ENCODE measurements at places on chromosomes 7 and 10. TPM values are rescaled to one million over a fixed set of nuclear protein-coding genes. Genes with fewer than 3 reads are reported as not detected.

SLC26A5 gene
- total RNA-seq = not detected

OR2A7 gene
- not detected for total RNA-seq

MSS51 gene
- 1.4 TPM for total RNA-seq

SSC4D gene
- 0.71 TPM for total RNA-seq

MYH16 gene
- total RNA-seq = not detected

TYW1B gene
- 1.5 TPM for total RNA-seq

FKBP6 gene
- total RNA-seq = not detected

RELN gene
- 0.63 TPM for total RNA-seq

DNA sequence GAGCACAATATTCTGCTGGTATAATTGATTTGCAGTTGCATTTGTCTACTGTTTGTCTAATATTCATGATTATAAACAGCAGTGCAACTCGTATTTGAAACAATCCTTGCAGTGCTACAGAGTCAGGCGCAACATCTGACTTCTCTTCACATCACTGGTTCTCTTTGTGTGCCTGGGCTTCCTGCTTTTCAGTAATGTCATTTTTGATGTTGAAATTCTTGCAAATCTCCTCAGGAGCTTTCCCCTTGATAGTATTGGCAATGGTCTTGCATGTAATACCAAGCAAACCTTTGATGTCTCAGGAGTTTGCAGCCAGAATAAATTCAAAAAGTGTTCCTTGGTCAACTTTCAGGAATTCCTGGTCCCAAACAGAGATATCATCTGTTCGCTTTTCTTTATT, 20.2 kb downstream of the HPS6 start:
- no peak for DNase-seq

- DNase-seq = no peak
Measured at GRCh38 chr10:86703176-86703575, 34.9 kb downstream of the LDB3 start.

DNA sequence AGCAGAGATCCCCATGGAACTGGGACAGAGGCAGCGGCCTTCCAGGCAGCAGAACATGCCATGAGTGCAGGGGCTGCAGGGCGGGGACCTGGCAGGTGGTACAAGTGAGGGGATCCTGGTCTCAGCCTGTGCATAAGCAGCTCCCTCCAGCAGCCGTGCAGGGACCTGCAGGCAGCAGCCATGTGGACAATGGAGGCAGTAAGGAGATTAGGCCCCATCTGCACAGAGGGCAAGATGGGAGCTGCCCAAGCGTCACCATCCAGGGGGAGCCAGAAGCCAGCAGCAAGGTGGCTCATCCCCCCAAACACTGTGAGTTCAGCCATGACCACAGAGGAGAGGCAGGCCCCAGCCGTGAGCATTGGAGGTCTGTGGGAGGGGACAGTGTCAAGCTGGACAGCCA, 3.1 kb downstream of the DDC start:
- DNase-seq = no peak

DNA sequence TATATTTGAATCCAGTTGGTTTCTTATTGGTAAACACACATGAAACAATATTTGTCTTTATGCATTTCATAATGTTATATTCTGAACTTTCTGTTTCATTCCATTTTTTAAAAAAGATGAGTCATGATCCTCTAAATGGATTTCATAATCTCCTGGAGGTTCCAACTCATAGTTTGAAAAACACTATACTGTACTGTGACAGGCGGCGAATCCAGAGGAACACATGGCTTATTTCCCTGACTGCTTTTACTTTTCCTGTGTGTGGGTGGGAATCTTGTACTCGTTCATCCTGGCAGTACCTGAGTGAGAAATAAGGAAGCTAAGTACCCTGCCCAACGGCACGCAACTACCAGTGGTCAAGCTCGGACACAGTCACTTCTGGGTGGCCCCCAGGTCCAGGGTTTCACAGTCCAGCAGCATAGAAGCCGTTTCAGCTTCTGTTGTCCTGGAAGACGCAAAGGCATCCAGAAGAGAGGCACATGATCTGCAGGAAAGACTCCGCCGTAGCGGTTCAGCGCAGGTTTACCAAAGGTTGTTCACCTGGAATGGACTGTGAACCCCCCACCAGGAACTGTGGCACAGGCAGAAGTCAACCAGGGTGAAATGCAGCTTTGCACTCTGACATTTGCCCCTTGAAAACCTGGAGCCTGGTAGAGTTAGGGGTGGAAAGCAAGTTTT, 117.7 kb downstream of the CCNY start:
- peak; percentile 84 for DNase-seq

GRCh38 chr7:18064242-18064838, 36.7 kb upstream of the PRPS1L1 start:
- DNase-seq = peak; percentile 34

DNA sequence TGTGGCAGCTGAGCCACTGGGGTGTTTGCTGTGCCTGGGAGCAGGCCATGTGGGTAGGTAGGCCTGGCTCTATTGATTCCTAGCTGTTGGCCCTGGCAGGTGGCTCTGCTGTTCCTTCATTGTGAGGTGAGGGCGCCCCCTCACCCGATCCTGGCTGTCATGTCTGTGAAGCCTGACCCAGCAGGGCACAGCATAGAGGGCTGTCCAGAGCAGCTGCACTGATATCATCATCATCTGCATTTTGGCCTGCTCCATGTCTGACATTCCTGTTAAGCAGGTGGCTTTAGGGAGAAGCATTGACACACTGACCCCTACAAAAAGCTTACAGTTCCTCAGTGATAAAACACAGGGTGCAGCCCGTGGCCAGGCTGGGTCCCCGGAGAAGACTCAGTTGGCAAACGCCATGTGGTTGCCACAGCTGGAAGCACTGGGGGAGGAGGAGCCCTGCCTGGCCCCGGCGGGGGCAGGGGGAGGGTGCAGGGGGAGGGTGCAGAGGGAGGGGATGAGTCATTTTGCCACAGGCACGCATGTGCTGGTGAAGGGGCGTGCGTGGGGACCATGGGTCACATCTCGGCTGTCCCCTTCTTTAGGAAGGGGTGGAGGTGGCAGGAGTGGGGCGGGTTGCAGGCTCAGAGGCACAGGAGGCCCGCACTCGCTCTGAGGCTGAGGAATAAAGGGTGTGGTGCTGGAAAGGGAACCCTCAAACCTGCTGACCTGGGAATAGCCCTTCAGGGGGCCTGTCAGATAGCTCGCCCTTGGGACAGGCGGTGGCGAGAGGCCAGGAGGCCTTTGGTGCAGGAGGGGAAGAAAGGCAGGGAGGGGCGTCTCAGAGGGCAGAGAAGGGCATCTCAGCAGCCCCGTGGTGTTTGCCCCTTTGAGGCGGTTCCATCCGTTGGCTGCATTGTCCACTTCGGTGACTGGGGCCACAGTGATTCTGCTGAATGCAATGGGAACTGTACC, 31.6 kb downstream of the IKZF1 start:
- DNase-seq = peak; percentile 22

DNA sequence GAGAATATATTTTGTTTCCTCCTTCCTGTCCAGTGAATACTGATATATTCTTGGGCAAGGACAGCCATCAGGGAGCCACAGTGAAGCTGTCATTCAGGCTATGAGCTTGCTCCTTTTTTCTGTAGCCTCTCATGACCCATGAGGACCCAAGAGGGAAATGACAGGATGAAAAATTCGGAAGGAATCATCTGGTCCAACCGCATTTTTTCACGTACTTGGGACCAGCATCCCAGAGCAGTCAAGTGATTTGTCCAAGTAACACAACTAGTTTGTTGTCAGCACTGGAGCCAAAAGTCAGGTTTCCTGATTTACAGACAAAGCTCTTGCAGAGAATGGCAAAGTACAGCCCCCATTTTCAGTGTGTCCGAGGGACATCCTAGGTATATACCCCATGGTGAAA, 47.2 kb upstream of the AGBL3 start:
- no peak for DNase-seq

GRCh38 chr7:152602962-152603361, 73.0 kb downstream of the XRCC2 start:
- DNase-seq = peak; percentile 13

DNA sequence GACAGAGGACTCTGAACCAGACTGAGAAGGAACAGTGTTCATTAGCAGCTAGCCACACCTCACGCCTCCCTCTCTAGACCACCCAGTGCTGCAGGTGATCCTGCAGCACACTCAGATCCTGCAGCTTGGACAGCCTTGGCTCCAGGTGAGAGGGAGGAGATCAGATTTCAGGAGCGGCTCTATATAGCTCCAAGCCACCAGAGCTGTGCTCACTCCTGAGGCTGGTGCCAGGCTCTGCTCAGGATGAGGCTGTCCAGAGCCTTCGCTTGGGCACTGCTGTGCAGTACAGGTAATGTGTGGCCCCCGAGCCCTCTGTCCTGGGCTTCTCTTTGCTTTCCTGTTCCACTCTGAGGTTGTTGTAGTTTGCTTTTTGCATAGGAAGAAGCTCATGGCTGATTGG, 42.4 kb downstream of the C10orf120 start:
- DNase-seq = no peak

- DNase-seq = no peak
Measured at GRCh38 chr10:90652519-90652918, 205.3 kb downstream of the HTR7 start.

- peak; percentile 84 for DNase-seq
Measured at GRCh38 chr7:74269757-74270277, 15.6 kb upstream of the RFC2 start.

GRCh38 chr7:40717242-40717641, 582.4 kb downstream of the SUGCT start:
- peak; percentile 98 for DNase-seq

DNA sequence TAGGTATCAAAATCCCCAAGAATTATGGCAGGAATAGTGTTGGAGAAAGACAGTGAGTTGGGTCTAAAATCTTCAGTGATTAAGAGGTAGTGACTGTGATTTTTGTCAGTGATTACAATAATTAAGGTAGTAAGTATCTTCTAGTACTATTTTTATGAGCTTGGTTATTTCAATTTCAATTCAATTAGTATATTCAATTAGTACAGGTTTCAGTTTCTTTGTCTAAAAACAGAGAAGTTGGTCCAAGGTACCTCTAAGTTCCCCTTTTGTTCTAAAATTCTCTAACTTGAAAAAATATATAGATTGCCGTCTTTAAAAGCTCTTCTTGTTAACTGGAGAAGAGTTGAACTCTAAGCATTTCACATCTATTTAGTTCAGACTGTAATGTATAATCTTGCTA, 82.9 kb downstream of the OTUD1 start:
- DNase-seq = no peak

GRCh38 chr7:141949451-141949850, 2.7 kb upstream of the CLEC5A start:
- no peak for DNase-seq

DNA sequence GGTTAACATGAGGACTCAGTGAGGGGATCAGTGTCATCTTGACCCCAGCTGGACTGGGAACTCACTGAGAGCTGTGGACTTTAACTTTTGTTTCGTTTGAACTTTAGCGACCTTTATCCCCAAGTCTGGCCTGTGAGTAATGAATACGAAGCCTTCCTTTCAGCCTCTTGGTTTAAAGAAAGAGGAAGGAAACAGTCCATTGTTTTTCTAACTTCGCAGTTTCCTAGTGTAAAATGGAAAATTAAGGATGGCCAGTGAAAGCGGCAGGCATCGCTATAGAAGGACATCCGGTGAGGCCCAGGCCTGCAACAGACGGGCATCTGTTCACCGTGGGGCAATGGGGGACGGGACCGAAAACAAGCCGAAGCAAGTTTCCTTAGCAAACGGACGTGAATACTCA, 44.1 kb upstream of the ADO start:
- DNase-seq = no peak

DNA sequence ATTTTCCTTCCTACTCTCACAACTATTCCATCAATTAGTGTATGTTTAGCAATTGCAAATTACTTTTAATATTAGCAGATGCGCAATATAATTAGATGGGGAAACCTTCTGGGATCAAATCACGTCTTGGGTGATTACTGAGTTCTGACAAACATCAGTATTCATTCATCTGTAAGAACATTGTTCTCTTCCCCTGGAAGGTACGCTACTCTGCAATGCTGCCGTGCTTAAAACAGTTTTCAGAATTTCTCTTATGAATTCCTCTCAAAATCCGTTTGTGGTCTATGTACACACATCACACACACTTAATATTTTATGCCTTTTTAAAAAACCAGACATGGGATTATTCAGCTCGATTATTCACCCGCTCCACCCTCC, 237.5 kb upstream of the NEBL start:
- DNase-seq = no peak

DNA sequence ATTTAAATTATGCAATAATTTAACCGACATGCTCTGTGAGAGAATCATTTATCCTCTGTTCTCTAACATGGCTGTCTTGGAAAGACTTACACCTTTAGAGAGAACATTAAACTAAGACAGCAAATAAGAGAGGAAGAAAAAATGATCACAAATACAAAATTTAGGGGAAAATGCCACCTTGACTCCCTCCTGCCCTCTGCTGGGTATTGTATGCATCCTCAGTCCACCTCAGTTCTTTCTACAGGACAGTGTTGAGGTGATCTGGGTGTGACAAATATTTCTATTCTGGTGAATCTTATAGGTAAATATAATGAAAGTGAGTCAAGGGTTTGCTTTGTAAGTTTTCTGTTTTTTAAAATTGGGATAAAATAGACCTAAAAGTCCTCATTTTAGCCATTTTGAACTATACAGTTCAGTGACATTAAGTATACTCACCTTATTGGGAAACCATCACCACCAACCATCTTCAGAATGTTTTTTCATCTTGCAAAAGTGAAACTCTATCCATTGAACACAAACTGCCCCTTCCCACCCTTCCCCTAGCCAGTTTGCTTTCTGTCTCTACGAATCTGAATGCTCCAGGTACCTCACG, 61.5 kb upstream of the ELMO1 start:
- no peak for DNase-seq

Data from LHCN-M2 (cell line).